ENCODE measurements at places on chromosomes 3 and 15. TPM values are rescaled to one million over a fixed set of nuclear protein-coding genes. Genes with fewer than 3 reads are reported as not detected.

GRCh38 chr3:192655040-192655439, 72.3 kb downstream of the FGF12 start:
- ATAC-seq, result no peak

- ATAC-seq, result peak; percentile 52
These were observed 929.2 kb upstream of the CFAP20DC start for GRCh38 chr3:59978979-59979378.

DNA sequence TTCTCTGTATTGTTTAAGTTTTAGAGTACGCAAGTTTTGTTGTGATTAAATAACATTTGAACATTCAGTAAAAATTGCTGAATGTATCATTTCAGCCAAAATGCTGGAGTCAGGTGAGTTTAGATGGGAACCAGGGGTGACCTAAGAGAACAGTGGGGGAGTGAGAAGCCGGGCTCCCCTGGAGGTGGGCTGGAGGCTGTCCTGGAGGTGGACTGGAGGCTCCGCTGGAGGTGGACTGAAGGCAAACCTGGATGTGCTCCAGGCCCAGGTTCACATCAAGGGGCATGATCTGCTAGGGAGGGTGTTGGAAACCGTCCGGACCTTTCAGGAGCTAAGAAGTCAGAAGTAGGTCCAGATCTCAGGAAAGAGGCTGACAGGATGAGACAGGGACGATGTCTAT, 23.7 kb downstream of the DNAJB8 start:
- no peak for ATAC-seq

GRCh38 chr3:31567036-31567435, 34.3 kb downstream of the STT3B start:
- ATAC-seq, result no peak

The RBP2 gene
- total RNA-seq, result not detected

The ETV5 gene
- 1.2 TPM for total RNA-seq

DNA sequence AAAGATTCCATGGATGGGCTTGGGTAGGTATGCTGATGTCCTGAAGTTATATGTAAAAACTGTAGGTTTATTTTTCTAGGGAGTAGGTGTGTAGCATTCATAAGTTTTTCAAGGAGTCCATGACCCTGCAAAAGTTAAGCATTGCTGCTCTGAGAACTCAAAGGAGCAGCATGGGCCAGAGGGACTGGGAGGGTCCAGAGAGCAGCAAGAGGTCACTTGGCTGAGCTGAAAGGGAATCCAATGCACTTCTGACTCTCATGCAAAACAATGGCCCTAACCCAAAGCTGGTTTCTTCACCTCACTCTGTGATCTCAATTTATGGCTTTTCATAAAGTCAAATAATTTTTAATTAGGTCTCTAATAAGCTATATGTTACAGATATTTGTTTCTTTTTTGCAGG, 198.3 kb upstream of the GOLGA6L4 start:
- ATAC-seq, result no peak

The DOCK3 gene
- 7.8 TPM for total RNA-seq

- ATAC-seq, result no peak
These were observed 74.8 kb downstream of the GABRG3 start for GRCh38 chr15:27045796-27046195.

The ADAMTS17 gene
- total RNA-seq, result 0.37 TPM

The PLA2G4B gene
- total RNA-seq, result 8.3 TPM

The C3orf33 gene
- total RNA-seq, result 1.8 TPM

GRCh38 chr3:129577925-129578786, 28.3 kb downstream of the PLXND1 start:
- ATAC-seq, result peak; percentile 13
